HT-29 (cell line): ENCODE measurements at places on chromosomes 4 and X.
A peak's percentile ranks its signal among the peaks of the same experiment; 100 is the strongest.

- DNase-seq: no peak
Observed at GRCh38 chrX:78456909-78457308, 129.5 kb upstream of the CYSLTR1 start.

- DNase-seq: peak; percentile 32
Observed at GRCh38 chrX:32408389-32408788, 803.0 kb downstream of the DMD start.

- DNase-seq: no peak
Observed at GRCh38 chrX:147737690-147738089, 174.0 kb upstream of the FMR1 start.

DNA sequence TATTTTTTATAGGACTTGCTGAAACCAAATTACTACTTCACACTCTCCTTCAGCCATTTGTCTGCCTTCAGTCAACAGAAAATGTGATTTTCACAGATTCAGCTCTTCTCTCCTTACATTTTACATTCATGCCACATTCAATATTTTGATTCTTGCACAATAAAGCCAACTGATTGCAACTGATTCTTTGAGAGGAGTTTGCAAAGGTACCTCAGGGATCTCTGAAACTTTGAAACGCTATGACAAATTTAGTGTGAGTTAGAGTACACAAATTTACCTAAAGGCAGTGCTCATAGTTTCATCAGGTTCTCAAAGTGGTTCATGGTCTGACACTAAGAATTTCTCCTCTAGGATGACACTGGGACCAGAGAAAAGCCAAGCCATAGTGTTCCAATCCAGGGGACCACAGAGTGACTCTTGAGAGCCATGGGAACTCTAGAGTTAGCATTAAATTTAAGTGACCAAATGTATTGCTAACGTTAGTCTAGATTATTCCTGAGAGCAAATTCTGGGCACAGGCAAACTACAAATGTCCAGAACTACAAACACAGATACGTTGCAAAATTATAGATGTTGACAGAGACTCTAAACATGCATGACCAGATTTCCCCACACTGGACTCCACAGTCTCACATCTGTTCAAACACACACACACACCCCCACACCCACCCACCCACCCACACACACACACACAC lies 9.0 kb downstream of the CSN3 start:
- DNase-seq: no peak

DNA sequence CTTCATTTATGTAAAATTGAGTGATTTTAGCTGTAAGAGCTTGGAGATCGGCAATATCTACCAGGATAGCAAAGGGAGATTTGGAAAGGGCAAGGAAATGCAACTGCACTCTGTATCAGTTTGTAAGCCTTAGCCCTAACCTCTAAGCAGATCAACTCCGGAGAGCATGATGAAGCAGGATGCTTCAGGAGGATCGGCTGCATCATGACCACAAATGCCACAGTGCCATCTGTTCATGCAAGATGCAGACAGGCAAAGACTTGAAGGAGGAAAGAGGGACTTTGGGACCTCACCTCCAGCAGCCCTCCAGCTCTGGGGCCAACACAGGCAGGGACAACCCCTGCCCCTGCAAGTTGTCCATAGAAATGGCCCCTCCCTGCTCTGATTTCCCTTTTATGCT lies 377.6 kb upstream of the GATB start:
- no peak for DNase-seq

DNA sequence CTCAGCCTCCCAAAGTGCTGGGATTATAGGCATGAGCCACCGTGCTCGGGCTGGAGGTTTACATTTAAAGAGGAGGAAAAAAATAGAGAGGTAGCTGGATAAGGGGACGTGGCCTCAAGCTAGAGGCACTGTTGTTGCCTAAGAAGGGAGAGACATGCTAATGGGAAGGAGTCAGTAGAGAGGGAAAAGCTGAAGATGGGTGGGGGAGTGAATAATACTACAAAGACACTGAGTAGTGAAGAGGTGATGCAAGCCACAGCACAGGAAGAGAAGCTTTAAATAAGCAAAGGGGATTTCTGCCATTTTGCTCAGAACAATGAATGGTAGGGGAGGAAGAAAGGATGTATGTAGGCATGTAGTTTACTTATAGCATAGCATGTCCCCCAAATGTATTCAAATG lies 11.5 kb upstream of the AP1S2 start:
- no peak for DNase-seq

DNA sequence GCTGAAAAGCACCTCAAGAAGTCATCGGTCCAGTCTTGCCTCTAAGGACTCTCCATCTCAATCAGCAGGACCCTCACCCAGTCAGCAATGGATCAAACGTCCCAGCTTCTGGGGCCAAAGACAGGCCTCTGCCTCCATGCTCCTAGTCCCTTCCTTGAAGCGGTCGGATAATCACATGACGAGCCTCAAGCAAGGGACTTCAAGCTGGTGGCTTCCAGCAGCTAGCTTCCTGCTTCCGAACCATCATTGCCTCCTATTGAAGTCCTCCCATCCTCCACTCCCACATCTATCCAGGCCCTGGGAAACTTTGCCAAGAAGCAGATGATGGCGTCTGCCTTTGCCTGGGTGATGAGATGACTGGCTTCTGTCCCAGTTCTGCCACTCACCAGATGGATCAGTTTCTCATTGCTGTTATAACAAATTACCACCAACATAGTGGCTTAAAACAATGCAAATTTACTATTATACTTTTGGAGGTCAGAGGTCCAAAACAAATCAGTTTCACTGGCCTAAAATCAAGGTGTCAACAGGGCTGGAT lies 135.2 kb upstream of the MAMLD1 start:
- no peak for DNase-seq

GRCh38 chrX:7269589-7269988 lies 121.6 kb upstream of the PUDP start:
- no peak for DNase-seq
